CD4-positive, CD25-positive, alpha-beta regulatory T cell (primary cell): ENCODE measurements at places on chromosomes 6 and 20.

DNA sequence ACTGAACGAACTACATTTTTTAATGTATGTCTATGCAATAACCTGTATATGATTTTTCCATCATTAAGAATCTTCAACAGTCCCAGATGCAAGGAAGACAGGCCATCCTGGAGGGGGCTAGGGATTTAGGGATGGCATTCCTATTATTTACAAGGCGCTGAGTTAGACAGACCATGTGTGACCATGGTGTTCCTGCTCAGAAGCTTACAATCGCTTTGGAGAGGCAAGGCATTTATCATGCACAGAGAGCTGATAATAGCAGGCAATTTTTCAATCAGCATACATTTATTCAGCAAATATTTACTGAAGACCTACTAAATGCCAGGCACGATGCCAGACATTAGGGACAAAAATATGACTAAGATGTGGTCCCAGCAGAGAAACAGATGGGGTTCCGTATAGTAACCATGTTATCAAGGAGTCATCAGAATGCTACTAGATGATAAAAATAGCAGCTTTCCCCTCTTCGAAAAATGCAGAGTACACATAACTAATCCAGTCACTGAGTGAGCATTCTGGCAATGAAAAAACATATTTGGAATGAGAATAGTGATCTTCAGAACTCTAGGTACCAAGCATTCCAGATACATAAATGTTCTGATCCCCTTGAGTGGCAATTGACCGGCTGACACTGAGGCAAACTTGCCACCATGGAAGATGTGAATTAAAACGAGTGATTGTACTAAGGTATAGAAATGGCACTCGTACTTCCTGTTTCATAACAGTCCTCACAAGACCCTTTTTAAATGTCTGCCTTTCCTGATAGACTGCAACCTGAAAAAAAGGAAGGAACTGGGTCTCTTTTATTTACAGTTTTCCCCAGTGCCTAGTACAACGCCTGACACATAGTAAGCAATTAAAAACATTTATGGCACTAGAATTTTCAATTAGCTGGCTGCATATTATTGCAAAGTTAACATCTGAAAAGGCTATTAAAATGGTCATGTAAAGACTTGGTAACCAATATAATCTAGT lies 135.7 kb downstream of the ATXN1 start:
- DNase-seq: no peak

- no peak for DNase-seq
These were observed 112.9 kb upstream of the RPS6KA2 start for GRCh38 chr6:166739976-166740318.

DNA sequence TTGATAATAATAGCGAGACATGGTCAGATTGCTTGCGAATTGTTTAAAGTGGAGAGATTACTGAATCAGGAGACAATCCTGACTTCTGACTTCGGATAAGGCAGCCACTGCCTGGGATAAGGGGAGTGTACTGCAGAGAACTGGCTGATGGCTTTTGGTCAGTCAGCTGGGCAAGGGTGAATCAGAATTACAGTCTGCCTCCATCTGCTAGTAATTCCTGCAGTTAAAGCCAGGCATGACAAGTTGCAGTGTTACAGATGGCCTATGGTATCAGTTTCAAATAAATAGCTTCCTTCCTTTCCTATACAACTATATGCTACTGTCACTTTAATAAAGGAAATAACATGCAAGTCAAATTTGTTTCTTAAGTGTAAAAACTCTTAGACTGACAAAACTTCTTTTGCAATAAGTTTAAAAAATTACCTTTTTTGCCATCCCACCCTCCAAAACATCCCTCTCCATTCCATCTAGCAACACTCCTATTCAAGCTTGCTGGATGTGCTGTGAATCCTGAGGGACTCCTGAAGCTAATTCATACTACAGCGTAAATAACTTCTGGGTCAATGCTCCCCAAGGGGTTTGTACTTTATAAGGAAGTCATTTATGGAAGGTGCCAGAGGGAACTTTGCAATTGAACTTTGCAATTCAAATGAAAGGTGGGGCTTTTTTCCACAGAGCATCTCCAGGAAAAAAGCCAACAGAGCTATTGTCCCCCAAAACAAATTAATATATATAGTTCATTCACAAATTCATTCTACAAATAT lies 245.2 kb downstream of the ADGRB3 start:
- DNase-seq: no peak

DNA sequence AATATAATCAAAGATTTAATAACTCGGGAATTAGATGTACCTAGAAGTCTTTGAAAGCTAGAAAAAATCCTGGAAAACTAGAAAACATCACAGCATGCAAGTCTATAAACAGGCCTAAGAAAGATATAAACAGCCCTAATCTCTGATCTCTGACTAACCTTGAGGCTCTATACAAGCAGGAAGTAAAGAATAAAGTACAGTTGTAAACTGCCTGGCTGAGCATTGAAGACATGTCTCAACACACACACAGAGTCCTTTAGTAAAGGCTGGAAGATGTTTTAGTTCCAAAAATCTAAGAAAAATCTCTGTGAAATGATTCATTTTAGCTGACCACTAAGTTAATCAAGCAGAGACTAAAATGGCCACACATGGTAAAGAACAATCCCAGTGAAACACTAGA lies 774.5 kb downstream of the EYS start:
- no peak for DNase-seq

DNA sequence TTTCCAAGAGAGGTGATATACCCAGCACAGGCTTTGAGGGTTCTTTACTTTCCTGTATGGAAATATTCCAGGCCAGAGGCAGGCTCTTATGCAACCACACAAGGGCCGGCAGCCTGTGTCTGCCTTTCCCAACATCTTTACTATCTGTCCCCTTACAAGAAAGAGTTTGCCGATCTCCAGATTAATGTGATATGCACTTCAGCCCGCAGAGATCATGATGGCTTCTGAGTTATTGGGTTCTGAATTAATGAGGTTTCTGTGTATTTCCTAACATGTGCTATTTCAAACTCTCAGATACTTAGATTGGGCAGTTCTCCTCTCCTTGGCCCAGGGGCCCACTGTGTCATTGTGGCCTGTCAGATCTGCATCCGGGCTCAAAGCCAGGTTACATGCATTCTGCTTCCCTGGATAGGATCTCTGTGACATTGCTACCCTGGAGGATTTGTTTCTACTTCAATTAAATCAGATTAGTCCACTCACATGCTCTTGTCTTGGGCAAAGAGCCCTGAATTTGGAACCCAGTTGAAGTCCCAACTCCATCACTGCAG lies 56.6 kb downstream of the TGM2 start:
- no peak for DNase-seq

- no peak for DNase-seq
These were observed 14.2 kb downstream of the NDUFAF5 start for GRCh38 chr20:13799040-13799439.

- DNase-seq: no peak
These were observed 153.6 kb upstream of the CST7 start for GRCh38 chr20:24795436-24795835.

GRCh38 chr6:15398633-15399275 lies 152.9 kb downstream of the JARID2 start:
- peak; percentile 63 for DNase-seq
